ENCODE measurements at places on chromosomes 2 and 18. TPM values are rescaled to one million over a fixed set of nuclear protein-coding genes. Genes with fewer than 3 reads are reported as not detected.

The SCYGR4 gene
- total RNA-seq = not detected

DNA sequence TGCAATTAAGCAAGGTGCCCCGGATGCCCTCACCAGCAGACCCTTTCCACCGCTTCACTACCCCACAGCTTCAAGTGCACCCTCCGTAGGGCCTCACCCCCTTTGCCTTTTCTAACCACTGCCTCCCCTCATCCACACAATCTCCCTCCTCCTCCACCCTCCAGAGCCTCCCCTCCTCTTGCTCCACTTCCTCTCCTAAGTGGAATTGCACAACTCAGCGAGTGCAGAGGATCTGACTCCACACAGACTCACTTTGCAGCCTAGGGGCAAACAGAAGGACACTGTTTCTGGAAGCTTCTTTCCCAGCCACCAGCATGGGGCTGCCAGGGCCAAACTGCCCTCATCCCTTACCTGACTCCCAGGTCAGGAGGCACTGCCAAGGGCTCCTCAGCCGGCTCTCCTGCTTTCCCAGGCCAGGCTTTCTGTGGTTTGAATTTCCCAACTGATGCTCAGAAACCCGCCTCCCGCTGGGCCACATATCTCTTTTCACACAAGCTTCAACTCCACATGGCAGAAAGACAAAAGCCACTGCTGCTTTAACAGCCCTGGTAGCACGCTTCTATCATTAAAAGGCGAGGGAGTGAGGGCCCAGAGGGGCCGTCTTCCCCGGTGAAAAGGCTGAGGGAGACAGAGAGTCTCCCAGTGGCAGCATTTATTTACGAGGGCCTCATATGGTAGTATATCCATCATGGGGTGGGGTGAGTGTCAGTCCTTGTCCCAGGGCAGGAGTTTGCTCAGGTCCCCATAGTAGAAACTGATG lies 74.7 kb upstream of the MGAT4A start:
- no peak for DNase-seq

GRCh38 chr2:1544478-1545069 lies 131.3 kb downstream of the TPO start:
- no peak for DNase-seq

The DAW1 gene
- not detected for total RNA-seq

- DNase-seq = no peak
Observed at GRCh38 chr2:38330754-38331153, 46.3 kb downstream of the ATL2 start.

DNA sequence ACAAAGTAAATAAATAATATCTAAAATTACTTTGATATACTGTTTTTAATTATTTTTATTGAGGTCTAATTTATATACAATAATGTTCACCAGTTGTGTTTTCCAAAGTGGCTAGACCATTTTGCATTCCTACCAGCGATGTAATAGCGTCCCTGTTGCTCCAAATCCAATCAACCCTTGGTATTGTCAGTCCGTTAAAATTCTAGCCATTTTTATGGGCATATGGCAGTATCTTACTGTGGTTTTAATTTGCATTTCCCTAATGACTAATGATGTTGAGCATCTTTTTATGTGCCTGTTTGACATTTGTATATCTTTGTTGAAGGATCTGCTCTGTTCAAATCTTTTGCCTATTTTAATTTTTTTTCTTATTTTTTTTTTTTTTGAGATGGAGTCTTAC lies 185.0 kb downstream of the PRPF40A start:
- no peak for DNase-seq

The PCARE gene
- total RNA-seq = not detected

GRCh38 chr2:66030553-66030952 lies 404.4 kb upstream of the MEIS1 start:
- DNase-seq = no peak

The CCDC74B gene
- 1.5 TPM for total RNA-seq

GRCh38 chr2:62611854-62612253 lies 93.7 kb upstream of the EHBP1 start:
- no peak for DNase-seq

- no peak for DNase-seq
Observed at GRCh38 chr2:23127465-23127864, 257.5 kb upstream of the KLHL29 start.

DNA sequence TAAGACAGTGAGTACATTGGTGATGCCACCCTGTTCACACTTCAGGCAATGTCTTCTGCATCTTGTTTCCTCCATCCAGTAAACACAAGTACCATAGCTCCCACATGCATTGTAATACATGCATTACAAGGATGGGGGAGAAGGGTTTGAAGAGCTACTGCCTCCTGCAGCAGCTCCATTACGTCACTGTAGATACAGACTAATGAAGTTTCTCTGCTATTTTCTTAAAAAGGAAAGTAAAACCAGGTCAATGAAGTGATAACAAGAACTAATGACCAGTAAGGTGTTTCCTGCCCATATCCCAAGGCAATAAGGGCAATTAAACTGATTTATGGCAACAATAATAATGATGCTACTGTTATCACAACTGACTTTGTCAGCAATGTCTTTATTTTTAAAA lies 18.2 kb upstream of the BBS5 start:
- no peak for DNase-seq

DNA sequence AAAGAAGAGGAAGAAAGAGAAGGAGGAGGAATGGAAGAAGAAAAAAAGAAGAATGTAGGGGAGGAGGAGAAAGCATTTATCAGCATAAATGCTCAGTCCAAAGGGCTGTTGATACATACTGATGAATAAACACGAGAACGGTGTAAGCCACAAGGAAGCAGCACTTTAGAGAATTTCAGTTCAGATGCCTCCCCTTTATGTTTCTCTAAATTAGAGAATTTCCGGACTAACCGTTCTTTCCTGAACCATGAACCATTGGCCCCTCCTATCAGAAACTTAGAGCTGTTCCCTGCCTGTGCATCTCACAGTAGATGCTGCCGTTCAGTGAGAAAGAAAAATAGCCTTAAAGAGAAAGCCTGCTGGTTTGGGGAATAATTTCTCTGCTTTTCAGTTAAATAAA lies 49.2 kb upstream of the TUBA3D start:
- DNase-seq = no peak

DNA sequence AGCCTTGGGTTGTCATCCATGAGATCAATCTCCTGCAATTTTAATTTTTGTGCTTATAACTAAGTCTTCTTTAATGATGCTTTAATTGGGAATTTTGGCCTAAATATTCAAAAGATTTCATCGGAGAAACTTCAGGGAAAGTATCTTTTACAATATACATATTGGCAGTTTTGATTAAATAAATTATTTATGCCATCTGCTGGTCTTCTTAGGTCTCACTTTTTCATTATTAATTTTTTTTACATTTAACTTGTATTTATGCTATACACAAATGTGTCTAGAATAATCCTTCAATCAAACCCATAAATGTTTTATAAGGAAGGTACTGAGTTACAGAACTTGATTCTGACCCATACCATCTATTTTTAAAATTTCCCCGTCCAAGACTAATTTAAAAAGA lies 95.1 kb upstream of the XPO1 start:
- no peak for DNase-seq

DNA sequence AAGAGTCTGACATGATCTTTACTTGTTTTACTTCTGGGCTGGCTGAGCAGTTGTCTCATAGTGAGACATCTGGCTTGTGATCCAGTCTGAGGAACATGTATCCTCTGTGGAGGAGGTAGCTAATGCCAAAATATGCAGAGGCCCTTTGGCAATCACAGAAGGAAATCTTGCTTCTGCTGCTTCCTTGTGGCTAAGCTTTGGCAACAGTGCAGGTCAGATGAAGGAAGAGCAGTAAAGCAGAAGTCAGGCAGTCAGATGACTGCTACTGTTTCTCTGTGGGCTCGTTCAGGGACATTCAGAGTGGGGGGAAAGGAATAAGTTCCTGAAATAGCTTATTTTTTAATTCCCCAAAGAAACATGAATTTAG lies 22.3 kb downstream of the DOK1 start:
- no peak for DNase-seq

DNA sequence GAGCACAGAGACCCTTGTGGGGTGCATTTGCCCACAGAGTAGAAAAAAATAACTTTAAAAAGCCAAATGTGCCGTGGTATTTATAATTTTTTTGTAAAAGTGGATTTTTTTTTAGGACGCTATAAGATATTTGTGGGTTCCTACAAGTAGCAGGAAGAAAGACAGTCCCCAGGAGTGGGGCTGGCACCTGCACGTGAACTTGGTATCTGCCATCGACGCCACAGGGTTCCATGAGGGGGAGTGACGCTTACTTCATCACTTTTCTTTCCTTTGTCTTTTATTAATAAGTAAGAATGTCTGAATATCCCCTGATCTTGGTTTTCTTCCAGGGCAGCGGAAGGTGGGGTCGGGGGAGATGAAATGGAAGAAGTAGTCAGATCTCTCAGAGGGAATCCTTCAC lies 207.0 kb downstream of the TWIST2 start:
- DNase-seq = no peak

GRCh38 chr2:134498654-134499053 lies 220.1 kb downstream of the TMEM163 start:
- no peak for DNase-seq

- DNase-seq = peak; percentile 57
Observed at GRCh38 chr2:136242687-136243277, 124.8 kb upstream of the CXCR4 start.

- no peak for DNase-seq
Observed at GRCh38 chr2:163675388-163675787, 60.4 kb downstream of the FIGN start.

GRCh38 chr2:97991081-97991856 lies 4.5 kb downstream of the TMEM131 start:
- DNase-seq = no peak

DNA sequence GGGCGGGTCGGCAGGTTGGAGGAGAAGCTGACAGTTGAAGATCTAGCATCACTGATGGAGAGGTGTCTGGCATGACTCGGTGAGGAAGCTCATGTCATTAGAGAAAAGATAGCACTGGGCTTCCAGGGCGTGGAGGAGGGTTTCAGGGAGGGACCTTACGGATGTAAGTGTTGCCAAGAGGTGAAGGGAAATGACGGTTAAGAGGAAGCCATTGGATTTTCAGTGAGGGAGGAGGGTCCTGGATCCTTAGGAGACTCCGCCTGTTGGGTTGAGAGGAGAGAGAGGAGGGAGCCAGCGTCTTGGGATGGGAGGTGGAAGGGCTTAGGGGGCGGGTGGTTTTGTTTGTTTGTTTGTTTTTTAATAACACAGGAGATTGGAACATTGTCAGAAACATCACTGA lies 103.2 kb downstream of the WDSUB1 start:
- no peak for DNase-seq

DNA sequence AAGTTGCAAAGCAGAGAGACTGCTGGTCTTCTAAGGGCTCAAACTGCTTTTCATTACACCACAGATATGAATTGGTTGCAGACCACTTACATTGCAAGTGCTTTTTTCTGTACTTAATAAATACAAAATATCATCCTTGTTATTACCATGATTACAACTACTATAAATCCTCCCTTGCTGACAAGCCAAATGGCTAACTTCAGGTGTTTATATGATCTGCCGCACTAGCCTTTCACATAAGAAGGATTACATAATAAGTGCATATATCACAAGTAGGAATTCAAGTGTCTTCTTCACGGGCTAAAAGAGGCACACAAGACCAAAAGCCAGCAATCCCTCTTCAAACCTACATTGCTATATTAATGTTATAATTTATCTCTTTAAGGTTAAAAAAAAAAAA lies 373.0 kb downstream of the ZEB2 start:
- DNase-seq = no peak

GRCh38 chr2:236219411-236219810 lies 44.8 kb downstream of the ASB18 start:
- DNase-seq = no peak

DNA sequence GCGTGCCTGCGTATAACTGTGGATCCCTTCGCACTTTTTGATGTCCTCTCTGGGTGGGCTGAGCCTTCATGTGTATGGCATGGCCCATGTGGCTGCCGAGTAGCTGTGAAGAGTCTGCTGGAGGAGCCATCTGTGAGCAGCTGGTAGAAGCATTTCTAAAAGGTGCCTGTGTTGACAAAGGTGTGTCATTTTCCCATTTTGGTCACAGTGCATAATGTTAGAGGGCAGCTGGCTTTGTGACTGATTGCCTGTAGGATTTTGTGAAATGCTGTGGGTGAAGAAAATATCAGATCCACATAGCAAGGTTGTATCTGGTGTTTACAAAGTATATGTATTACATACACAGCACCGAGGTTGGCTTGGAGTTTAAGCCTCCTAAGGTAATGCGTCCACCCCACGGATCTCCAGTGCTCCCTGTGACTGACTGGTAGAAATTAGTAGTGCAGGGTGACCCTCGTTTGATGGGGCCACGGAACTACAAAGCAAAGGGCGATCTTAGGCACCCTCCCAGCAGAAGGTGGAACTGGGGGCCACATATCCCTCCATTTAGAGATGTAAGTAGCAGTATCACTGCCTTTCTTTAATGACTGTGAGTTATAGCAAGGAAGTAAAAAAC lies 16.5 kb downstream of the GATA6 start:
- DNase-seq = no peak

The GNLY gene
- 22.0 TPM for total RNA-seq

DNA sequence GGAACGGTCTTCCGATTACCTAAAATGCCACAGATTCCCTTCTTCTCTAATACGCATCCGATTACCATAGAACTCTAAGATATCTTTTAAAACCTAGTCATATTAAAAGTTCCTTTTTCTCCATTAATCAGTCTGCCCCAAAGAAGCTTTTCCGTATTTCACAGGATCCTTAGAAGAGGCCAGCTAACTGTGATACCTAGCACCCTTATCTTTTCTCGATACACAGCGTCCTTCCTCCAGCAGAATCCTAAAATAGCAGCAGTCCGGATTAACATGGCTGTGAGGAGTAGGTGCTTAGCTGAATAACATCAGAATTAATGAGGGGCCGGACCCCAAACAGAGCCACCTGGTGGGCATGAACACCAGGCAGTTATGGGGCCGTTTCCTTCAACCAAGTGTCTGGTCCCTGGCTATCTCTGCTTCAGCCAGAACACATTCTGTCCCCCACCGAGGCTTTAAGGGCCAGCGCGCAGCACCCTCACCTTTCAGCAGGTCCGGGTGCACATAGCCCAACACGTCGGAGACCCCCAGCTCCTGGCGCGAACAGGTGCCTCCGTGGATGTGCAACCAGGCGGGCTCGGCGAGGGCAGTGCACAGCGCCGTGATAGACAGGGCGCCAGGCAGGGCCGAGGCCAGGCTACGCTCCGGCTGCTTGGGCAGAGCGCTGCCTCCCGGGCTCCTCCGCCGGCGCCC lies 995 bp downstream of the TMEM127 start:
- peak; percentile 71 for DNase-seq

The SF3B1 gene
- 392 TPM for total RNA-seq
